ENCODE measurements at places on chromosomes 5 and 9.

DNA sequence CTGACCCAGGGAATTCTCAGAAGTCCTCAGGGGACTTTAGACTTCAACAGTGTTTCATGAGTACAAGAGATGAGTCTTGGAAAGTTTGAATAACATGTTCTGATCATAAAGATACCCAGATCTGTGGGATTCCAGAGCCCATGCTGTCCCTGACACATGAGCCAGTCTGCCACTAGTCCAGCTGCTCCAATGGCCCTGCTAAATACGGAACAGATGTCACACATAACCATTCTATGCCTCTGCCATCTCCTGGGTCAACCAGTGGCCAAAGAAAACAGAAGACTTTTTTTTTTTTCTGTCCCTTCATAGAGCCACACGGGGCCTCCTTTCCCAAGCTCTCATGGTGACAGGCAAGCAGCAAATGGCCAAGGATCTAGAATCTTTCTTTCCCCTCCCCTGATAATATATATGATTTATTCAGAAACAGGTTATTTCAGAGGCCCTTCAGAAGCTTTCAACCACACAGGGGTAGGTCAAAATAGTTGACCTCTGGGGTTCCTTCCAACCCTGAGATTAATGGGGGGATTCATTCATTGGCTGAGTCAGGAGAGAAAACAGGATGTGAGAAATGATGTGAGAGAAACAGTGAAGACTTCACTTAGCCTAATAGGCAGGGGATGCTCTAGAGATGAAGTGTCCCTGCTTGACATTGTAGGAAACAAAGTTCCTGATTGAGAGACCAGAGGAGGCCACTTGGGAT, 367.7 kb downstream of the CDK5RAP2 start:
- no peak for DNase-seq

GRCh38 chr9:69554945-69555344, 117.2 kb downstream of the APBA1 start:
- no peak for DNase-seq

- no peak for DNase-seq
These were observed 113.2 kb downstream of the STK32A start for GRCh38 chr5:147348046-147348445.

DNA sequence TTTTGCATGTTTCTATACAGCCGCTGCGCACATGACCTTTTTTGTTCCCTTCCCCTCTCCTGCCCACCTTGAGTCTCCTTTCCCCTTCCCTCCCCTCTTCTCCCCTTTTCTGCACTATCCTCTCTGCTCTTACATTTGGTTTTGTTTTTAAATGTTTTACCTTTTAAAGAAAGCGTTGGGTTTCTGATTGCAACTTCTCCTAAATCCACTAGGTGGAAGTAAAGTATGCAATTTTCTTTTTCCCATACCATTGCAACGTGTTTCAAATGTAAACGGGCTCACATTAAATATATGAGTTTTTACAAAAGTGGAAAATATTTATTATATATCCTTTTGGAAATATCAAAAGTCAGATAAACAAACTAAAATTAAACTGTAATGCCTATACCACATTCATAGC, 500.9 kb downstream of the DIRAS2 start:
- DNase-seq = no peak

- no peak for DNase-seq
These were observed 502.5 kb downstream of the PDE4D start for GRCh38 chr5:59390989-59391388.
